Activated T-cell treated with anti-CD3 and anti-CD28 coated beads for 1 hour (primary cell): ENCODE measurements at places on chromosomes 2 and 18.

DNA sequence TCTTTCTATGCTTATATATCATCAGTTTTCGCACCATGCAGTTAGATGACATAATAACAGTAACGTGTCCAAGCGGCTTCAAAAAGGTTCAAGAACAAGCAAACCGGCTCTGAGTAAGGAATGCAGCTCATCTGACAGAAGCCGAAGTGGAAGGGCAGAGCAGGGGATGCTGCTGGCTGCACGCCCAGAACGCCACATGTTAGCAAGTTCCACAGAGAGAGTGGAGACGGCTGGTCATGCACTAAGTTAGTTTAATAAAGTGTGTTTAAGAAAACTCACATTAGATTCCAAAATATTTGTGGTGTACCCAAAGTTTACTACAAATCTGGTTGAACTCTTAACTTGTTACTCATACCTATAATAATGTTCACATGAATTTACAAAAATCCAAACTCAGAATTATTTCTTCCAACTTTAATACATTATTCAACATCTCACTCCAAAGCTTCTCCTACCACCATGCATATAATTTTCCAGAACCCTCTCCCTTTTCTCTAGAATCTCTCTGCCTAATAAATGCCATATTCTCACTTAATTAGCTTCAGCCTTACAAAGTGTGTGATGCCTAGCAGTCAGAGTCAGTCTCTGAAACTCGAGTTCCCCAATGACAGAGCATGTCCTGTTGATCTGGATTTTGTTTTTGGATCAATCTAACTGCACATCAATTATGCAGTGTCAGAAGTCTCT, 170.0 kb downstream of the DNAH7 start:
- no peak for DNase-seq

DNA sequence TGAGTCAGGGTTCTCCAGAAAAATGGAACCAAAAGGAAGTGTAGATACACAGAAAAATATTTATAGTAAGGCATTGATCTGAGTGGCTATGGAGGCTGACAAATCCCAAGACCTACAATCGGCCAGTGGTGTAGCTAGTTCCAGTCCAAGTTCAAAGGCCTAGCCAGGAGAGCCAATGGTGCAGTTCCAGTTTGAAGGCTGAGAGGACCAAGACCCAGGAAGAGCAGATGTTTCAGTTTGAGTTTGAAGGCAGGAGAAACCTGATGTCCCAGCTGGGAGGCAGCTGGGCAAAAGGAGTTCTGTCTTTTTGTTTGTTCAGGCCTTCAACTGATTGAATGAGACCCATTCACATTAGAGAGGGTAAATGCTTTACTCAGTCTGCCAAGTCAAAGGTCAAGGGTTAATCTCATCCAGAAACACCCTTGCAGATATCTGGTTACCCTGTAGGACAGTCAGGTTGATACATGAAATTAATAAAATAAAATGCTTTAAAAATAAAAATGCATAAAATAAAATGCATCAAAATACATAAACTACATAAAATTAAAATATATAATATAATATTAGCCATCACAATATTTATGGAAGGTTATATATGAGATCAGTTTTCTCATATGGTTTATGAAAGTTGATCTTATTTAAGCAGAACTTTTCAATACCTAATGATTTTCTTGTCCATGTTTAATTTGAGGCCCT, 38.7 kb downstream of the KCNE4 start:
- no peak for DNase-seq

DNA sequence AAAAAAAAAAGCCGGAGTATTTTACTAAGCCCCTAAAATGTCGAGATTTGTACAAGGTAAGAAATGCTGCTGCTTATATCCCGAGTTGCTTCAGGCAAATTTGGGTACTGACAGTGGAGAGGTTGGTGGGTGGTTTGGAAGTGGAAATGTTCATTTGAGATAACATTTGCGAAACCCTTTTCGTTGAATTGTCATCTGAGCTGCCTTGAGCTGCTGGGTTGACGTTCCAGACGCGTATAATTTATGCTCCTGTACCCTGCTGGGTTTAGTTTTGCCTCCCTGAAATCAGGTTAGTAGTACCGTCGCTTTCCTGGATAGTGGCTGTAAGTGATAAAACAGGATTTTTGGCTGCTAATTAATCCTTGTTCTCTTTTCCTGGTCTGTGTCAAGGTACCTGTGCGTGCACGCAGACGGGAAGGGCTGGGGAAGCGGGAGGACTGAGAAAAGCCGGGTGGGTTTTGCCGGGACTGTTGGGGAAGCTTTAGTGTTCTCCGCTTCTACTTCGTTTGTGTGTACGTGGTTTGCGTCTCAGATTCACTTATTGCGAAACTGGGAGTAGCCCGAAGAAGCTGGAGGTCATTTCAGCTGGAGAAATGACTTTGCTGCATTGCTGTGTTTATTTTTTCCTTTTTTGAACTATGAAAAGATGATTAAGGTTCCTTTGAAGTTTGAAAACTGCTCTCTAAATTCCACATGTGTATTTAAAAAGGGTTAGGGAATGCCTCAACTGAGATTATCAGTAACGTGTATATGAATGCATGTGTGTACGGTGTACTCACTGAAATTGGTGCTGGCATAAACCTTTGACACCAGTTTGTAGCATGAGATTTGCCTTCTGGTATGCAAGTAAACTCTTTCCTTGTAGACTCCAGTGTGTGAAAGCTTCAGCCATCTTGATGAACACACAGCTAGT, 709 bp downstream of the UGP2 start:
- DNase-seq: no peak

GRCh38 chr2:15053542-15053941, 421.0 kb downstream of the LRATD1 start:
- no peak for DNase-seq

- DNase-seq: no peak
Measured at GRCh38 chr2:215917953-215918620, 95.3 kb downstream of the MREG start.

- DNase-seq: no peak
Measured at GRCh38 chr2:73063909-73064875, 7.3 kb downstream of the SFXN5 start.

DNA sequence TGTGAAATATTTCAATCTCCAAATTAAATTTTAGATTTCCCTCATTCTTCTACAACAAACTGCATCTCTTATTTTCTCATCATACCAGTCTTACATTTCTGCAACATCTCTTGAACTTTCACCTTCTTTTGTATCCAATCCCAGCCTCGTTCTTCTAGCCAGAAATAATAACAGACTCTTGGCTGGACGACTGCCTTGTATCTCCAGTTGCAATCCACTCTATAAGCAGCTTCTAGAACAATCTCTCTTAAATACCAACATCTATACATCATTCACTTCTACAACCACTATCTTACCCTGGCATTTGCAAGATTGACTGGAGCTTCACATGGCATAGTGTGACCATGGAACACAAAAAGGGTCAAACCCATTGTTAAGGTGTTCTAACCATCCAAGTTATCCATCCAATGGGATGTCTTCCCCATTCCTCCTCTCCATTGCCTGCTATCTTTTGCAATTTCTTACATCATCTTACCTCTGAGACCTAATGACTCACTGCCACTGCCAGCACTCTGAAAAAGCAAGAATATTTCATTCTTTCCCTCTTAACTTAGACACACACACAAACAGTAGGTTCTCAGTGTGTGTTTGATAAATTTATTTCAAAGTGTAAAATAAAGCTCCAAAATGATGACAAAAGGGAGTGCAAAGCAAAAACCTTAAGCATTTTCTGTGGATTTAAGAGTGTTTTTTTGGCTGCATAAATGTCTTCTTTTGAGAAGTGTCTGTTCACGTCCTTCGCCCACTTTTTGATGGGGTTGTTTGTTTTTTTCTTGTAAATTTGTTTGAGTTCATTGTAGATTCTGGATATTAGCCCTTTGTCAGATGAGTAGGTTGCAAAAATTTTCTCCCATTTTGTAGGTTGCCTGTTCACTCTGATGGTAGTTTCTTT, 145.6 kb downstream of the METTL4 start:
- no peak for DNase-seq

DNA sequence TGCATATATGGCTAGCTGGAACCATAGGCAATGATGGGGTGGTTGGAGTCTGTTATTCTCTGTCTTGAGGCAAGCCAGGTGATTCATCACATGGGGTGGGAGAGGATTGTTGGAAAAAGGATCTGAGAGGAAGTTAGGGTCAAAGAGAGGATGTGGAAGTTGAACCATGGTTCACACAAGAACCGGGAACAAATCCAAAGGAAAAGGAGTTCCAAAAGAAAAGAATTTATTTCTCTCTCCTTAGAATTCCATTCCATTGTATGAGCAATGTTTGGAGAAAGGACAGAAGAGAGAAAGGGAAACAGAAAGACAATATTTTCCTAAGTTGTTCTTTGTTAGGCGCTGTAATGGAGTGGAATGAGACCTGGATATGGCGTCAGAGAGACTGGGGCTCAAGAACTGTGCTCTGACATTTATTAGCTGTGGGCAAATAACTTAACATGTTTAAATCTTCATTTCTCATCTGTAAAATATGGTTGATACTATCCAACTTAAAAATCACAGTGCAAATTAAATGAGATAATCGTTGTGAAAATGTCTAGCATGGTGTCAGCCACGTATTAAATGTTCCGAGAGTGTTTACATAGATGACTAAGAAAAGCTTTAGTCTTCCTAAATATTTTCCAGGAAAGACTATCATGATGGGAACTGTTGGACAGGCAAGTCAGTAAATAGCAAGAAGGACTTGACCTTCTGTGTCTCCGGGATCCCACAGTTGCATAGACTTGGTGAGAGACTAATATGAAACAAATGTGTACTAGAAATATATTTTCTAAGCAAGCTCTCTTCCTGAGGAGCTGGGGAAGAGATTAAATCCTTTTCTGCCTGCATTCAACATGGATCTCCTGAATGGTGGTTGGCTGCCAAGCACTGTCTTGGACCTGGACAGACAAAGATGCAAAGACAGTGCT, 71.4 kb downstream of the TRIB2 start:
- no peak for DNase-seq

DNA sequence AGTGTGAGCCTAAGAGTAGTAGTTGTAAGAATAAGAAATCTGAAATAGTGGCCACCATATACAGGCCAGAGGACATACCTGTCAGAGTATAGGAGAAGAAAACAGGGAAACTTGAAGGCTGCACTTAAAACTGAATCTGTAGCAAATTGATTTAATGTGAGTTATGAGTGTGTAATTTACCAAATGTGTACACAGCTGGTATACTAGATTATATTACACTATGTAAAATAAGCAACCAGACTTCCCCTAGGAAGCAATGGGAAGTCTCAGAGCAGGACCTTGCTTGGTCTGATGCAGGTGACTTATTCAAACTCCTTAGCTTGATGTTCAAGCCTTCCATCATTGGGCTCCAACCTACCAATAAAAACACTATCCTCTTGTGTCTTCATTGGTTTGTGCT, 17.3 kb upstream of the EPC2 start:
- no peak for DNase-seq

- DNase-seq: no peak
Measured at GRCh38 chr2:207698301-207698700, 13.1 kb upstream of the CCNYL1 start.

GRCh38 chr2:24621779-24622538, 130.9 kb downstream of the NCOA1 start:
- no peak for DNase-seq

- DNase-seq: no peak
Measured at GRCh38 chr2:178419123-178419522, 31.9 kb downstream of the PRKRA start.

DNA sequence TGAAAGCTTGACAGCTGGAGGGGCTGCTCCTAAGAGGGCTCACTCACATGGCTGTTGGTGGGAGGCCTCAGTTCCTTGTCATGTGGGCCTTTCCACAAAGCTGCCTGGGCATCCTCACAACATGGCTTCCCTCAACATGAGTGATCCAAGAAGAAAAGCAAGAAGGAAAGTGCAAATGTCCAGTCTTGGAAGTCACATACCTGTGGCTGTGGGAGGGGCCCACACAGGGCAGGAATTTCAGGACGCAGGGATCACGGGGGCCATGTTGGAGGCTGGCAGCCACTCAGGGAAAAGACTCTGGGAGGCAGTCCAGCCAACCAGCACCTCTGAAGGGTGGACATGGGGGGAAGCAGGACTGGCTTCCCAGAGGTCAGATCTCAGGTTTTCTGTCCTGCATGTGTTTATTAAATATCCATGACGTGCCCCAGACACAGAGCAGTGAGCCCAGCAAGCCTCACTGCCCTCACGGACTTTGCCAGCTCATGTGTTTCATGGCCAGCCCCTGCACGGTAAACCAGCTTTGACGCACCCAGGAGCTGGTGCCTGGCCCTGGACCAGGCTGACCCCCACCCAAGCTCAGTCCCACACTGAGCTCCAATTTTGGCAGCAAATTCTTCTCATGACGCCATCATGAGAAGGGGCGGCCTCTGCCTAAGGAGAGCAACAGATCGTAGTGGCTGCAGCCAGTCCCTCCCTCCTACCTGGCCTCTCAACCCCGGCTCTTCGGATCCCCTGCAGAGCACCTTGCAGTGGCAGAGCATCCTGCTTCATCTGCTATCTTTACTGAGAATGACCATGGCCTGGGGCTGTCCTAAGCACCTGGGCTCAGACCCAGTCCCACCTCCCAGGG, 34.7 kb upstream of the GPR17 start:
- DNase-seq: no peak

DNA sequence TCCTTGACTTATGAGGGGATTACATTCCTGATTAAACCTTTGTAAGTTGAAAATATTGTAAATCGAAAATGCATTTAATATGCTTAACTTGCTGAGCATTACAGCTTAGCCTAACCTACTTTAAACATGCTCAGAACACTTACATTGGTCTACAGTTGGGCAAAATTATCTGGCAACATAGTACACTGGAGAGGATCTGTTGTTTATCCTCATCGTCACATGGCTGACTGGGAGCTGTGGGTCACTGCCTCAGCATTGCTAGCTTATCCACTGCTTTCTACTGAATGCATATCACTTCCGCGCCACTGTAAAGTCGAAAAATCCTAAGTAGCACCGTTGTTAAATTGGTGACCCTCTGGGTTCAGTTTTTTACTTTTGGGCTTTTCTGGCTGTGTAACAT, 13.7 kb downstream of the PMS1 start:
- DNase-seq: no peak

DNA sequence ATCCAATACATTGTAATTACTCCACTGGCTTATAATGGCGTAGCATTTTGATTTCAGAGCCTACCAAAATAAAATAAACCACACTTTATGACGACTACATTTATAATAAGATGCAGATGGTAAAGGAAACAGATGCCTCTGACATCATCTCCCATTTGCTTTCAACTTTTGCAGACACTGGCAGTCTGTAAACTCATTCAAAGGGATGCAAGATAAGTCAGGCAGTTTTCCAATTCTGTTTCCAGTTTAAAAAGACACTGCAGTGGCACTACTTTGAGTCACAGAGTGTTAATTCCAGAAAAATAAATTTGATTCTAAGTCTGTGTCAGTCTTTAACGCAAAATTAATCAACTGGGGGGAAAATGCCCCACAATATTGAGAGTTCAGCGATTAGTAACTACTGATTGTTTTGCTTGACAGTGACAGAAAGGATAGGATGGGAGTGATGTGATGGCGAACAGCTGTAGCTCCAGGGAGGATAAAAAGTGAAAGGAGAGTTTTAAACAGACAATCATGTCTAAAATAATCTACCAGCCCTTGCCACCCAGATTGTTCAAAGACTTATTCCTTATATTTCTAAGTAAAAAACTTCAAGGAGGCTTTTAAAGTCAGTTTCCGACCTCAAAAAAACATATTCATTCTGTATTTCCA, 6.7 kb downstream of the DSEL start:
- DNase-seq: no peak
